ENCODE measurements at places on chromosomes 1 and 21.
A peak's percentile ranks its signal among the peaks of the same experiment; 100 is the strongest.

GRCh38 chr1:156602557-156602993 lies 1.3 kb upstream of the GPATCH4 start:
- DNase-seq, result no peak

- DNase-seq, result no peak
Observed at GRCh38 chr1:11641776-11642305, 12.4 kb downstream of the FBXO2 start.

DNA sequence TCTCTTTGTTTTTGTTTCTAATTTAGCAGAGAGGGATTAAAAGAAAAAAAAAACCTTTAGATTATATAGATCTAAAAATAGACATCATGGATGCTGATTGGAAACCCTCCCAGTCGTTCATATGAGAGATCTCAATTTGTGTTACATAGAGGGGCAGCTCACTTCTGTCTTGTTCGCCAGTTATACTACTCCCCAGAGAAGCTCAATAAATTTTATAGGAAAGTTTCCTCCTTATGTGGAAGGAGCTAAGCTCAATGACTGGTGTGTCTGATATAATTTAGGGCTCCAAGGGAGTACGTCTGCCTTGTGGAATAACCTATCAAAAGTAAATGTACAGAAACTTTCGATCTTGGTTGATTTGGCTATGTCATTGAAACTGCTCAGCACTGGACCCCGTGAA lies 117.6 kb downstream of the PEX14 start:
- DNase-seq, result no peak

DNA sequence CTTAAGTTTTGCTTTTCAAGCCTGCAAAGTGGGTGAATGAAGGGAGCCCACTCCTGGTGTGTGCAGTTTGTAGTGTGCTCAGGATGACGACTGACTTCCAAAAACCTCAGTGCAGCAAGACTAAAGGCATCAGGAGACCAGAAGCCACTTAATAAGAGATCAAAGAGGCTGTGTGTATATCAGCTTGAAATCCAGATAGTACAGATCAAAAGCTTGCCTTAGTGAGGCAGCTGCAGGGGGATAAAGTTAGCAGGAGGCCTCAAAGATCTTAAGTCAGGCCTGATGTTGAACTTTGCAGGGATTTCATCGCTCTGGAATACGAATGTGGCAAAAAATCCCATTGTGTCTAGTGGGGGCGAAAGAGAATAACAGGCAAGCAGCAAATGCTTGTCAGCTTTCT lies 99.8 kb downstream of the PATJ start:
- no peak for DNase-seq

DNA sequence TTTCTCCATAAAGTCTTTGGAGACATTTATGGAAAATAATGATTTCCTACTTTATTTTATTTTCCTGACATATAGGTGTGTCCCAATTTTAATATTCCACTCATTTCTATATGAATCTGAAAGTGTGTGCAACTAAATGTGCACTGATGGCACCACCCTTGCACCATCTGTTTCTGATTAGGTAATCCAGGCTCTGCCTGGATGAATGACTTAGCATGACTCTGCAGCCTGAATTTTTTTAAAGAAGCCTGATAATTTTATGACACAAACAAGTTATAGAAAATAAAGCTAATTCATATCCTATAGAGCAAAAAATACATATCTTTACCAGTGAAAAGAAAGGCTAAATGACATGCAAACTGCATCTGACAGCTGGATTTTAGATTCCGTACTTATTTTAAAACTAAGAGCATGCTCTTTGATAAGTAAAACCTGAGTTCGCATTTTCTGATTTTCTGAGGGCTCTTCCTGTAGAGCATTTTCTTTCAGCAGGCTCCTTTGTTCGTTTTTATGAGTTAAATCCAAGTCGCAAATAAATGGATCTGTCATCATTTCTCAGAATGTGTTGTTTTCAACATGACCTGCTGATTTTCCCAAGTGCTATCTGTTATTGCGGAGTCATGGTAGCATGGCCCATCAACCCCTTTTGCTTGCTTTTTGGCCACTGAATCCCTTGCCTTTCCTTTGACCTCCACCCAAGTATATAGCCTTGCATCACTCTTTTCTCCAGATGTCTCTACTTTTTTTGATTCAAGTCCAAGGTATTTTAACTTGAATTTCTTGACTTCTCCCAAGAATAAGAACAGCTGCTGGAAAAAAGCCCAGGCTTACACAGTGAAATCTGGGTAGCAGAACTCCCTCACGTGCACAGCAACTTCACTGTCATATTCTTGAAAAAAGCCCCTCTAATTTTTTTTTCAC lies 52.8 kb upstream of the LYPLAL1 start:
- DNase-seq, result peak; percentile 80

GRCh38 chr1:224302947-224303346 lies 27.0 kb downstream of the NVL start:
- DNase-seq, result no peak

GRCh38 chr1:89881415-89882058 lies 60.7 kb downstream of the LRRC8D start:
- no peak for DNase-seq

GRCh38 chr1:115251856-115252255 lies 86.2 kb downstream of the NGF start:
- DNase-seq, result no peak

DNA sequence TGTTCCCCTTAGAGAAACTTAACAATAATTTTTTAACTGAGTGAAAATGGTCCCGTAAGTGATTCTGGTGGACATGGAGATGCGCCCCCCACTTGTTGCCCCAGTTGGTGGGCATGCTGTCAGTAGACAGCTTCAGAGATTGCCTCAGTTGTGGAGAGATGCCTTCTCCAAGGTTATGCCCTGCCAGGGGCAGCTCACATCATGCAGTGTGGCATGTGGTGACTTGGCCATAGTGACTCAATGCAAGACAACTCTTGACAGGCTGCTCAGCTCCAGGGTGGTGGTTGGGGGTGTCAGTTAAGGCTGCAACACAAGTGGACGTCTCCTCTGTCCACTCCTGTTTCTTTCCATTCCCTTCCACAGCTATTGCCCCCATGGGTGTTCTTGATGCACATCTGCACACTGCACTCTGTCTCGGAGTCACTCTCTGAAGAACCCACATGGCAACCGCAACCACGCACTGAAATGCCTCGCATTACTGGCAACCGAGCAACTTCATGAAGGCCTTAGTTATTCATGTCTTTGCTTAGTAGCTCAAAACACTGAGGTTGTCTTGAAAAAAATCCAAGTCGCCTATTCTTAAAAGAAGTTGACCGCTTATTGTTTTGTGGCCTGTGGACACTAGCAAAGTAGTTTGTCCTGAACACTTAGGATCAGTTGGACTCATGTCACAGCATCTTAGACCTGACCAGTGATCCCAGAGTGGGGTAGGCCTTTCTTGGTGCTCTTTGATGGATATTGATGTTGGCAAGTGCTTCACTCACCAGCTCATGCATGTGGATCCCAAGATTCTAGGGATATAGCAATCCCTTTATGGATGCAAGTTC lies 54.8 kb upstream of the USP1 start:
- DNase-seq, result no peak

GRCh38 chr1:232704256-232704655 lies 74.3 kb upstream of the SIPA1L2 start:
- DNase-seq, result no peak

DNA sequence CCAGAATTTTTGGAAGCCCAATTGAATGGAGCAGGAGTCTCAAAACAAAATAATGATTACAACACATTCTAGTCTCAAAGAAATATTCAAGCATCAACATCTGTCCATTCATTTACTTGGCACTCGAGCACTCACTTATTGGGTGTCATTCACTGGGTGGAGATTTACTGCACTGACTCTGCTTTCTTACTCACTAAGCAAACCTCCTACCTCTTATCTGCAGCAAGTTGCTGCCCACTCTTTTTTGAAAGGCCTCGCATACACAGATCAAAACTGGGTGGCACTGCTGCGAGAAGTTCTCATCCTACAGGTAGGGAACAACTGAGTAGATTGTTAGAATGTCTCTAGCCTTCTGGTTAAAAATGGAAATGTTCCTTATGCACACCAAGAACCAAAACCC lies 18.0 kb downstream of the RHBDL2 start:
- DNase-seq, result no peak

DNA sequence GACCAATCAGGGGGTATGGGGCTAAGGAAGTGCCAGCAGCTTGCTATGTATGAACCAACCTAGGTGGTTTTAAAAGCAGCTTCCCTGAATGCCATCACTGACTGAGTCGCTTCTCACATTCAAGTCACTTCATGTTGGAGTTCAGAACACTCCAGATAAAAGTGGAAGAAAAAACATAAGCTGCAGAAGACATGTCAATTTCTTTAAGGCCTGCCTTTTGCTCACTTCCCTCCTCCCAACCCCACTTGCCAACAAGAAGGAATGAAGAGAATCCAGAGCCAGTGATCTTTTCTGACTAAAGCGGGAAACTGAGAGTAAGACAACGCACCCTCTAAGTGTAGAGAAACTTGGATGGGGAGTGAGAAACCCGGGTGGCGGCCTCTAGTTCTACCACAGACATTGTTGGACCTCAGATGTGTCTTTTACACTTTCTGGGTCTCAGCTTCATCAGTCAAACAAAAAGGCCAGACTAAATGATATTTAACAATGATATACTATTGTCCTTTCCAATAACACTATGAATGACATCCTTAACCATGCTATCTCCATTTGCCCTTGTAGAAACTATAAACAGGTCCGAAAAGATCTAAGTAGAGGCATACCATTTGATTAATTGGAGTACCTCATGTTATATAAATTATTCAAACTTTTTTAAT lies 54.1 kb downstream of the LUZP1 start:
- DNase-seq, result no peak

- DNase-seq, result no peak
Observed at GRCh38 chr1:160162931-160163330, 11.5 kb downstream of the ATP1A4 start.

DNA sequence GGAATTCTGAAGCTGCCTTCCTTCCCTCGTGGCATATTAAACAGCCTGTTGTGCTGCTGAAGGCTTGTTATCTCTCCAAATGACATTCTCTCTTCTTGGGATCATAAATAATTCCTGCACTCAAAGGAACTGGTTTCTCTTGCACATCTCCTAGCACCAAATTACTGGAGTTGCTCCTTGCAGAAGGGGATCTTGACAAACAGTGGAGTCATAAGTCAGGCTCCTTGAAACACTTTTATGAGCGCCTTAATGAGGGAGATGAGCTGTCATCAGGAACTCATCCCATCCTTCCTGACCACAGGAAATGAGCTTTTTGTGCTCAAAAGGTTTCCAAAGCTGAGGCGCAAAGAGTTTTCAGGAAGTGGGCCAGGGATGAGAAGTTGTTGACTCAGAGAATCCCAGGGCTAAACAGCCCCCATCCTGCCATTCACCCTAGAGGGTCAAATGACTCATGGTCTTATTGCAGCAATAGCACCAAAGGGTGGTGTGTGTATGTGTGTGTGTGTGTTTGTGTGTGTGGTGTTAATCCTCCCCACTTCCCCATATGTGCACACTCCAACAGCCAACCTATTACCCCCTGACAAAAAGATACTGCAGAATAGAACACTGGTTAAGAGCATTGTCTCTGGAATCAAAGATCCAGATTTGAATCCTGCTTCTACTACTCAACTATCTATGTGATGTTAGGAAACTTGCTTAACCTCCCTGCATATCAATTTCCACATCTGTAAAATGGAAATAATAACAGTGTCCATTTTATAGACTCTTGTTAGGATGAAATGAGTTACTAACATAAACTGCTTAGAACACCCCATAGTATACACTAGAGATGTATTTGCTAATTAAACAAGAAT lies 2.8 kb upstream of the PHC2 start:
- DNase-seq, result no peak

DNA sequence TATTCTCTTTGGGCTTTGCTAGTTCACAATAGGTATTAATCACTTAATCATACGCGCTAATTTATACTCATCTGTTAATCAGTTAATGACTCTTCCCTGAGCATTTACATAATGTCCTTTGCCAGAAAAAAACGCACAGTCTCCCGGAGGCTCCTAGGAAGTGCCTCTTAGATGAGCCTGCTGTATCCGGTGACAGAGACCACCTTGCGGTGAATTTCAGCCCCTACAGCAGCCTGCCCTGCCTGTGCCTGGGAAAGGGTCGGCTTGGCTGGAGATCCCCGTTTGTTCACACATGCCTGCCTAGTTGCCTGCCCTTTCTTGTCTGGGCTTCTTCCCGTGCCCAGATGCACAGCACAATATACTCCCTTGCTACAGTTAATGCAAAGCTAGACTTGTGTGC lies 152.9 kb downstream of the ZBTB18 start:
- DNase-seq, result no peak

- DNase-seq, result no peak
Observed at GRCh38 chr1:215895276-215895675, 328.2 kb downstream of the KCTD3 start.

GRCh38 chr1:63888984-63889383 lies 115.2 kb downstream of the ROR1 start:
- no peak for DNase-seq

- DNase-seq, result no peak
Observed at GRCh38 chr1:27669876-27670275, 2.1 kb downstream of the IFI6 start.

DNA sequence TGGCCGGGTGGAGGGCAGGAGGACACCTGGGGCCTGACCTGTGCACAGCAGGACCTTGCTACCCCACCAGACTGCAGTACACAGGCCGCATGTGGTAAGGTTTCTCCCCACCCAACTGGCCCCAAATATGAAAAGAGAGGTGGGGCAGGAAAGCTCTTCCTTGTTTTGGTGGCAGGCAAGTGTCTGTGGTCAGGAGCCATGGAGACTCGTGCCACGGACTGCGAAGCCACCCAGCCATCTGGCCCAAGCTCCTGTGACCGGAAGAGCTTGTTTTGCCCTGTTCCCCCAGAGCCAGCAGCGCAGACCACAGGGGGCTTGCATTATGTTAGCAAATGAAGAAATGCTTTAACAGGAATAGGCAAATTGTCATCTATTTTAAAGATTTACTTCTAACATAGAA lies 54.9 kb downstream of the OLIG1 start:
- DNase-seq, result no peak

- DNase-seq, result no peak
Observed at GRCh38 chr1:110674337-110675059, at the start of gene KCNA3. Gene KCNA3, minus strand, starts transcription at chr1:110674940. Its CDS starts 131 bp downstream, at chr1:110674809.

GRCh38 chr21:44079846-44080245 lies 27.4 kb upstream of the PWP2 start:
- DNase-seq, result no peak

DNA sequence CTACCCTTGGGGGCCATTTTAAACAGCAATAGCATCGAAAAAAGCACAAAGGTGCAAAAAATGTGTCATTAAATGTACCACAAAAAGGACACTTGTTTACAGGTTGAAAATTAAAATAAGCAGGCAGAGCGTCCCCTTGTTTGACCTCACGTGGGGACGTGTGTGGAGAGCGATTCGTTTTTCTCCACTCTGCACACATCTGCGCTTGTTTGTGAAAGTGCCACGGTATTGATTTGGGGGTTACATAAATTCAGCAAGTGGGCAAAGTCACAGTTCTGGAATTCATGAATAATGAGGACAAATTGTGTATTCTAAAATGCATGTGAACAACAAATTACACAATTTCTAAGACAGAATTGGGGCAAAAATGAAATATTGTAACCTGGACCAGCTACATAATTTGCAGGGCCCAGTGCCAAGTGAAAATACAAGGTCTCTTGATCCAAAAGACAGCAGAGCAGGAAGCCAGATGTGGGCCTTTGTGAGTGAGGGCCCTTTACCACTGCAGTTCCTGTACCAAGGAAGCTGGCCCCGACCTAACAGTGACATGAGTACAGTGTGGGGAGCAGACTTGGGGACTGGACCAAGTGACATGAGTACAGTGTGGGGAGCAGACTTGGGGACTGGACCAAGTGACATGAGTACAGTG lies 43.9 kb downstream of the ZBTB18 start:
- no peak for DNase-seq

GRCh38 chr1:154944401-154945159 lies 8.1 kb upstream of the PMVK start:
- no peak for DNase-seq

- no peak for DNase-seq
Observed at GRCh38 chr21:41953831-41954653, at the start of gene C2CD2. Gene C2CD2, minus strand, starts transcription at chr21:41954018. Its CDS starts 370 bp downstream, at chr21:41953648.
